ENCODE measurements at places on chromosomes 16 and 17.

DNA sequence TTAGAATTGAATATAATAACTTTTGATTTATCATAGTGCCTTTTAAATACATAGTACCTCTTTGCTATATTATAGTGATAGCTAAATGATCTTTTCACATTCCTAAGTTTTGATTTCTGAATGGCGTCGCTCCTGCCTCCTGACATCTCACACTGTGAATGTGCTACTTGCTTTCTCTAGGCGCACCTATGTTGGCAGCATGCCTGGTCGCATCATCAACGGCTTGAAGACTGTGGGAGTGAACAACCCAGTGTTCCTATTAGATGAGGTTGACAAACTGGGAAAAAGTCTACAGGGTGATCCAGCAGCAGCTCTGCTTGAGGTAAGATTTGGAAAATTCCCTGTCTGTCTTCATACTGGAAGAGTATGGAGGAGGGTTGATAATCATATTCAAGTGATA, 29.8 kb upstream of the ABCC11 start:
- no peak for DNase-seq

- DNase-seq, result no peak
These were observed 37.5 kb upstream of the SSTR5 start for GRCh38 chr16:1035066-1035415.

DNA sequence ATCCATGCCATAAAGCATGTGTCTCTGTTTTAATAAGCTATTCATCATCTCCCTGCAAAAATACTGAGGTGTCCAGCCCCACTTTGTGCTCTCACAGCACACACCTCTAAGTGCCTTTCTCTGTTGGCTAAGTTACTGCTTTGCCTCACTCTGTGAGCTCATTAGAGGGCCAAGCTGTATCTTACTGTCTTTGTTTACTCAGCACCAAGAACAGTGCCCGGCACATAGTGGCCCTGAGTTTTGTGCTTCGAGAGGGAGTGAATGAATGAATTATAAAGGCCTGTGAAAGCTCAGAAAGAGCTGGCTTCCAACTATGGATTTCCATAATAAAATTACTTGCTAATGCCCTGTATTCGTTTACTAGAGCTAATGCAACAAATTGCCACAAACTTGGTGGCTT, 50.2 kb upstream of the NOG start:
- DNase-seq, result no peak

GRCh38 chr17:82287868-82288801, 14.6 kb upstream of the CSNK1D start:
- DNase-seq, result no peak

- DNase-seq, result no peak
These were observed 1.4 kb downstream of the CHAD start for GRCh38 chr17:50467114-50467854.

- DNase-seq, result no peak
These were observed 276.8 kb downstream of the SEC14L1 start for GRCh38 chr17:77417575-77417974.

DNA sequence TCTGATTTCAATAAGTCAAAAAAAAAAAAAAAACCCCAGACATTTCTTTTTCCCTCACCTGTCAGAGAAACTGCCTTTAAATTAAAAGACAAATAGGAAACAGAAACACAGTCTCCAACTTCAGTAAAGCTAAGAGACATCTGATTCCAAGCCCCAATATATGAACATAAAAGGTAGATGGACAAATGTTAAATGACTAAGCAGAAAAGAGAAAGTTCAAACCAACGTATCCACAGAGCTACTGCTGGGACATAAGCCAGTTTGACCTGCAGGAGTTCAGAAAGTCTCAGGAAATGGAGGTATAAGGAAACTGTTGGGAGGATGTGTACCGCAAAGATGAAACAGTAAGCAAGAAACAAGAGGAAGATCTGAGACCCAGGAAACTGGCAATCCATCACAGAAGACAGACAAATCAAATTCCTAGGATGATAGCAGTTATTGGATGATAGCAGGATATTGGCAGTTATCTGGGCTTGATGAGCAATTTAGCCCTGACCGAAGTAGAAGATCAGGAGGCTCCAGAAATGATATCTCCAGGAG, 135.0 kb downstream of the BRIP1 start:
- no peak for DNase-seq

GRCh38 chr17:1147664-1148063, 32.1 kb downstream of the ABR start:
- DNase-seq, result peak; percentile 46

DNA sequence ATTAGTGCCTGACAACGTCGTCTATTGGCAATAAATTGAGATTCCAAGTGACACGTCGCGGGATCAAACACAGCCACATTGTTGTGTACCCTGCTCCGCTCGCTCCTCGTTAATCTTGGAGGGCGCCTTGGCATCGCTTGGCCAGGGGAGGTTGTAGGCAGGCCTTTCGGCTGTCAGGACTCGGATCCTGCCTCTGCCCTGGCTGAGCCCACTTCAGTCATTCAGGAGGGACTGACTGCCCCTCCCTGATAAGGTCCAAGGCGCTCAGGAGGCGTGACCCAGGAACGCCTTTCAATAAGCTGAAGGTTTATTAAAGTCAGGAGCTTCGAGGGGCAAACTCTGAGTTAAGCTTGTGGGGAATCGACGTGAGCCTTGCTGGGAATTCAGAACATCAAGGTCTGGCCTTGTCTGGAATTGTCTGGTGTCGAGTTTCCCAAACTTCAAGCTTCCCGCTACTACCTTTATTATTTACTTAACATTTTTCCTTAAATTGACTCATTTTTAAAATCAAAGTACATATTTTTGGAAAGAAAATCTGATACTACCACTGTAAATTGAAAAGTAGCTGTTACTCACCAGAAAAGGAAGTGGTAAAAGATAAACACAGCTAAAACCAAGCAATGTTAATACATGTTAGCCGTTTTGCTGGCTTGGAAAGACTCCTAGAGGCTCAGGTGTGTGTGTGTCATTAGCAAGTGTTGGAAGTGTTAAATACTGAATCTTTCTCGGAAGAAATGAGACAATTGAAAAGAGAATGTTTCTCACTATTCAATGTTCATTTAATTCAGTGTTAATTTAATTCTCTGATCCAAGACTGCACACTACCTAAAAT, 5.3 kb upstream of the IRX3 start:
- DNase-seq, result no peak

DNA sequence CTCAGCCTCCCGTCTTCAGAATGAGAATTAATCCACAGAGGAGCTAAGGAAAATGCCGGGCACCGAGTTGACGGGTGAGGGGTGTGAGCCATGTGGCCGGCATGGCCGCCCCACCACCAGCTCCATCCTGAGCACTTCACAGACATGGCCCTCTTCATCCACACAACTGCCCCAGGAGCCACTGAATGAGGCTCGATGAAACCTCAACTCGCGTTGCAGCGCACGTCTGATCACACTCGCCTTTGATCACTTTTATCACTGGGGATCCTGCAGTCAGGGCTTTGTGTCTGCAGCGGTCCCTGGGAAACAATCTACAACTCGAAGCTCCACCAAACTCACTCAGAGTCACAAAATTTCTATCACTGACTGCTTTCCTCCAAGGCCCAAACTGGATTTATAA, 46.7 kb upstream of the CDR2 start:
- no peak for DNase-seq

- no peak for DNase-seq
These were observed 494.1 kb downstream of the CDH11 start for GRCh38 chr16:64627781-64628180.

GRCh38 chr16:55372792-55373488, 48.9 kb downstream of the IRX6 start:
- no peak for DNase-seq

- DNase-seq, result no peak
These were observed 84.9 kb upstream of the CBX4 start for GRCh38 chr17:79923974-79924638.

DNA sequence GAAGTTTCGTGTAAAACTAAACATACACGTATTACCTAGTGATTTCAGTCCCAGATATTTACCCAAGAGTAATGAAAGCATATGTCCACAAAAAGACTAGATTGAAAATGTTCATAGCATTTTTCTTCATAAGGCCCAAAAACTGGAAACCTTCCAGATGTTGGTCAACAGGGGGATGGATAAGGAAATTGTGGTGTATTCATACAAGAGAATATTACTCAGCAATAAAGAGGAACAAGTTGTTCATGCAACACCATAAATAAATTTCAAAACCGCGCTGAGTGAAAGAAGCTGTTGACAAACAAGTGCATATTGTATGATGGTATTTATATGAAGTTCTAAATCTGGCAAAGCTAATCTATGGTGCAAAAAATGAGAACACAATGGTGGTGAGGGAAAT, 54.1 kb upstream of the NFAT5 start:
- DNase-seq, result no peak

DNA sequence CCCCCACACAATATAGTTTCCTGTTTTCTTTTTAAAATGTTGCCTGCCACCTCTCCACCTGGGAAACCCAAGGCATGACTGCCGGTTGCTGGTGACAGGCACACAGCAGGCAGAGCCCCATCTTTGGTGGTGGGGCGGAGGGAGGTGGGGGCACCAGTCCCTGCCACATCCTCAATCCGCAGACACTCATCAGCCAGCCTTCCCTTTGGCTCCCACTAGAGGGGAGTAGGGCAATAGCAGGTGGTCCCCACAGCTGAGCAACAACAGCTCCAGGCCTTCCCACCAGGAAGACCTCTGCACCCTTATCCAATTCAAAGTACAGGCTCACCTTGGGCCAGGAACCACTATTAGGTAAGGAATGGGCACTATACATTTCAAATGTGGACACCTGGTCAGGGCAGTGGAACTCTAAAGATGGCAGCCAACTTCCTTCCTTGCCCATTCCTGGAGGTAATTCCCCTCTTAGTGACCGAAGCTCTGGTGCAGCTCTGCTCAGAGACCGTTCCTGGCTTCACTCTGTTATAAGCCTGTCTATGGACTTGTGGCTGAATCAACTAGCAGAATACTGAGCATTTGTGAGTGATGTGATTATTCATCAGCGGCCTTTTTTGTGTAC, 13.9 kb downstream of the RECQL5 start:
- DNase-seq, result no peak

GRCh38 chr17:58242171-58242784, 3.9 kb downstream of the LPO start:
- DNase-seq, result no peak

DNA sequence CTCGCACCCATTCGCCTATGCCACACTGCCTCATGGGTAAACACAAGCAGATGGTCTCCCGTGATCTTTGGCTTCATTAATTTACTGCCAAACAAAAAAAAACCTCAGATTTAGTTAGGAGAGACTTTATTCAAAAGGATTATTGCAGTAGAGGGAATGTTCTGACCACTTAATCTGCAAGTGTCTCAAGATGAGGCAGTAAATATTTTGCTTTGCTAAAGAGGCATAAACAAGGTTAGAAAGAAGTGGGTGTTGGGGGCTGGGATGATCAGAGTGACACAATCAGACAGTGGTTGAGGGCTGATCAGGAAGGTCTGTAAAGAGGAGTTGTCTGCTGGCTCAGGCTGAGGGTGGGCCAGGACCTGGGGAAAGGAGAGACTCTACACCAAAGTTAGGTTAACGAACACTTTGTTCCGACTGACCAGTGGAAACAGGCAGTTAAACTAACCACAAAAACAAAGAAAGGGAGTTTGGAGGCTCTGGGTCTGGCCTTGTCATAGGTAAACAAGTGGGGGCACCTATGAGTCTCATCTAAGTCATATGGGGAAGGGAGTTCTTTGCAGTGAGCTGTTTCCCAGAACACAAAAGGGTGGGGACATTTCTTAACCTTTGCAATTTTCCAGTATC, 28.5 kb downstream of the HSD17B2 start:
- DNase-seq, result no peak

DNA sequence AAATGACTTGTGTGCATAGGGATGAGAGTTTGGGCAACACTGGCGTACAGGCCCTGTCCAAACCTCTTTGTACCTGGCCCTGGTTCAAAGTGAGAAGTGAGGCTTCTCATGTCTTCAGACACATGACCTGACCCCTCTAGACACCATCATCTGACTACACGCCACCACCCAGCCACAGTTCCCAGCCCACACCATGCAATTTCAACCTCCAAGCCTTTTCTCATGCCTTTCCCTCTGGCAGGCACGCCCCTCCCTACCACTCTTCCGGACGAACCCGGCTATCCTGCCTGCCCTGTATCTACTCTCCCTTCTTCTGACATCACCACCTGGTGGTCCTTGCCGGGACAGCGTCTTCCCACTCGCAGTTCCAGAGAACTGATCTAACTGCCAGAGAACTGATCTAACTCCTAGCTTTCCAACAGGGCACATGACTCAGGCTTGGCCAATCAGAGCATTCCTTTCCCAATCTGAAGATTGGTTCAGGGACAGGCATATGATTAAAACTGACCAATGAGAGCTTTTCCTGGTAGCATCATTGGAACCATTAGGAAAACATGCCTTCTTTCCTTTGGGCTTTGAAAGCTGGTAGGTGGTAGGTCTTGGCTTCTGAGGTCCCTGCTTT, 27.1 kb upstream of the IL21R start:
- peak; percentile 50 for DNase-seq

GRCh38 chr16:48188449-48189102, 32.8 kb upstream of the ABCC12 start:
- no peak for DNase-seq

DNA sequence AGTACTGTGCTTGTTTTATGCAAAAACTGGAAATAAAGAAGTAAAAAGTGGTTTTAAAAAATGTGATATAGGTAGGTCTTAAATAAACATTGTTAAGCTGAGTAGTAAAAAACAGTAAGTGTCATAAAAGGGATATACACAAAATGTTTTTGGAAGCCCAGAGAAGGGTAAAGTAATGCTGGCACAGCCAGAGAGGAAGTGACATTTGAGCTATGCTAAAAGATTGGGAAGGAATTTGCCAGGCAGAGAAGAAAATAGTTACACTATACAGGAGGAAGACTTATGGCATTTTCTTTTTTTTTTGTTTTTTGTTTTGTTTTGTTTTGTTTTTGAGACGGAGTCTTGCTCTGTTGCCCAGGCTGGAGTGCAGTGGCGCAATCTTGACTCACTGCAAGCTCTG, 40.8 kb upstream of the TAOK1 start:
- no peak for DNase-seq

DNA sequence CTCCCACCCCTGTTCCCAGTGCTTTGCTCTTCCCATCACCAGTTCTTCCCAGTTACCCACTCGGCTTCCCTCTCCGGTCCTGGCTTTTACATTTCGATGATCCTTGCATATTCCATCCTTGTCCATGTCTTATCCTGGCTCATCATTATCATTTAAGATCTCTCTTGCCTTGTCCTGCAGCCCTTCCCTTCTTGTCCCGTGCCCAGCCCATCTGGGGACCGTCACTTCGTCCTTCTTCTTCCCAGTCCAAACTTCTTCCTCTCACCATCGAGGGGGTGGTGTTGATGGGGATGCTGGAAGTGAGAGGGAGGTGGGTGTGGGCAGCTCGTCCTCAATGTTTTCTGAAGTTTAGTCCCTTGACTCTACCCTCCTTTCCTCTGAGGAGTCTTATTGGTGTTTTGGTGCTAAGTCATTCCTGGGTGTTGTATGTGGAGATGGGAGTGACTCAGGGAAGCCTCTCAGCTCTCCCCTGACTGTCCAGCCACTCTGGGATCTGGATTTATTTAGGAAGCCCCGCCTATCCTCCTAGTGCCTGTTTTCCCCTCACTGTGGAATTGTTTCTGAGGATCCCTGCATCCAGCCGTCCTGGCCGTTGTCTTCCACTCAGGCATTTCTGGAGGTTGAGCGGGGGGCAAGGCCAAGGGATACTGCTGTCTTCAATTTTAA, 975 bp downstream of the SNX29 start:
- DNase-seq, result peak; percentile 38

Data from keratinocyte (primary cell).